Activated naive CD4-positive, alpha-beta T cell (primary cell): ENCODE measurements at places on chromosomes 5 and 9.

DNA sequence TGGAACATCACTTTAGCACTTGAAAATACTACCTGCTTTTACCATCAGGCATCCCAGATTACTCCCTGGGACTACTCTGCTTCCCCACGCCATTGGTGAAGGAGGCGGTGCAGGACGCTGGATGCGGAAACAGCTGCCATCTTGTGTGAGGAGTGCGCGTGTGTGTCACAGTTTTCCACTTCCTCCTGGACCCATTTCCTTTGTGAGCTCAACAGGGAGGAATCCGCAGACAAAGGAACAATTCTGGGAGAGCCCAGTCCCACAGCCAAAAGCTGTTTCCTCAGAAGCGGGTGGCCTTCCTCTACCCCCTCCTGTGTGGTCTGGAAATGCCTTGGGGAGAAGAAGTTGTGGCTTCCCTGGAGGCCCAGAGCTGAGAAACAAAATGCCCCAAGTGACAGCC is 16.8 kb downstream of the AFAP1L1 start:
- no peak for DNase-seq

- DNase-seq, result no peak
Measured at GRCh38 chr9:134224567-134225093, 60.3 kb upstream of the RNU6ATAC start.

GRCh38 chr9:129006328-129007034 is 21.6 kb downstream of the SH3GLB2 start:
- no peak for DNase-seq

GRCh38 chr5:169791251-169791650 is 154.2 kb downstream of the DOCK2 start:
- no peak for DNase-seq

DNA sequence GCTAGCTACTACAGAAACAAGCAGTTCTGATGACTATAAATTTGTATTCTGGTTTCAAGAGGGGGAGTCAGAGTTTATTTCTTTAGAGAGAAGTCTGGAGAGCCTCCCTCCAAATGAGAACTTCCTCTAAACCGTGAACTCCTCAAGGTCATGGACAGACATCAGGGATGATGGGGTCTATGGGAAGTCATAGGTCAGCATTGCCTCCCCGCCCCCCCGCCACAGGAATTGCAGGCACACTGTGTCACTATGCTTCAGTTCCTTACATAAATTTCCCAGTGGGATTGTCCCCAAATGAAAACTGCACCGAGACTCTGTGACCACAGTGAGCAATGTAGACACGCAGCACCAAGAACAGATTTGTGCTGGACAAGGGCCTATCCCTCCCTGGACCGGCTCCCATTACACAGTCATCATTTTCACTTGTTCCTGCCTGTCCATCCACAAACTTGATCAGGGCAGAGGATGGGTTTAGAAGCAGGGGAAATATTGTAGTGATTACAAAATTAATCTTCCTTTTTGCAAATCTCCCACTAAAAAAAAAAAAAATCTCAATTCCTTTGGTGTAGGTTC is 300.3 kb downstream of the EFNA5 start:
- no peak for DNase-seq

DNA sequence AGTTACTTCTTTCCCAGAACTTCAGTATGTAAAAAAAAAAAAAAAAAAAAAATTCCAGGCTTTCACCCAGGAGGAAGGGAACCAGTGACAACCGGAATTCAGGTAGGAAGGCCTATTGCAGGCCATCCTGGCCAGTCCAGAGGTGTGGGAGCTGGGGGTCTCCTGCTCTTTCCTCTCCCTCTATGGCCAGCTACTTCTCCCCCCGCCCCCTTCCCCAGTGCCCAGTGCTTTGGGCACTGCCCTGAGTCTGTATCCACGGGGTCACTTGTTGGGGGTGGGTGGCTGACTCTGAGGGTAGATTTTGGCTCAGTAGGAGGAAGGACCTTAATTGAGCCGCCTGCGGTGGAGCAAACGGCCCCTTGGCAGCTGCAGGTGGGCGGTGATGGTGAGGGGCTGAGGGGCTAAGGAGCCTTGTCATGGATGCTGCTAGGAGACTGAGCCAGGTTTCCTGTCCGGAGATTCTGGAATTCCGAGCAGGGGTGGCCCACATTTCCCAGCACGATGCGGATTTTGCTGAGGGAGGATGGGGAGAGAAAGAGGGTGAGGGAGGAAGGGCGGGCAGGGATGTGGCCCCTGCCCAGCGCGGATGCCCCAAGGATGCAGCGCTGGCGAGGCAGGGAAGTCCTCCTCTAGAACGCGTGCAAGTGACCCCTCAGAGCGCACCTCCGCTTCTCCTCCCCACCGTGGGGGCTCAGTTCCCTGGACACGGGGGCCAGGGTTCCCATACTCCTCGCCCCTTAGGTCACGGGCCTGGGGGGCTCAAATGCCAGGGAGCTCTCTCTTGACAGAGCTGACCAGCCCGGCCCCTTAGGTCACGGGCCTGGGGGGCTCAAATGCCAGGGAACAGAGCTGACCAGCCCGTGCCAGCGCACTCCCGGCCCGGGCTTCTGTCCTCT is 1.2 kb upstream of the PHF2 start:
- DNase-seq, result no peak

DNA sequence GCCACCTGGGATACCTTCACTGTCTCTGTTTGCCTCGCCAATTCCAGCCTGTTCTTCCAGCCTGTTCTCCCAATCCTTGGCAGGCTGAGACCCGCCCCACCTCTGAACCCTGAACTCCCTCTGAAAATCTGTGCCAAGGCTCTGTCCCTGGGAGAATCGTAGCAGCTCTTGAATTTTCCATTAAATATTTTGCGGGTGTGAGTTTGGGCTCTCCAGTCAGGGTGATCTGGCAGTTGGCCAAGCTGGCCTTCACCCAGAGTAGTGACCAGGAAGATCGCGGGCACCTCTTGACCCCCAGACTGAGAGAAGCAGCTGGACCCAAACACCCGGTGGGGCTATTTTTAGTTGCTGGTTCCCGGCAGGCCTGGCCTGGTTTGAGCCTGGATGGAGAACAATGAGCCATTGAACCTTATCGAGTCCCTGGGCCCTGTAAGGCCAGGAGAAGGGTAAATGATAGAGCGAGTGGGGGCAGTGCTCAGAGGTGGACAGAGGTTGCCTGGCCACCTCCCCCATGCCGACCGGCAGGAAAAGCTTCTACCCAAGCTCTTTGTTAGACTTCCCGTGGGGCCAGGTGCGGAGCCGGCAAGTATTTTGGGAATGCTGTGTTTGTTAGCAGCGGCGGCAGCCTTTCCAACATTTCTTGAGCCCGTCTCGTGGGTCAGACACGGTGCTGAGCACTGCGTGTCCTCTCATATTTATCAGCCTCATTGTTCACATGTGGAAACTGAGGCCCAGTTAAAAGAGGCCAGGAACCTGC is 146.2 kb downstream of the RGS3 start:
- DNase-seq, result no peak

GRCh38 chr9:81077572-81077971 is 611.8 kb downstream of the TLE1 start:
- DNase-seq, result no peak

GRCh38 chr5:141903261-141903660 is 20.4 kb upstream of the DELE1 start:
- no peak for DNase-seq

GRCh38 chr9:77756449-77756848 is 108.3 kb upstream of the GNA14 start:
- no peak for DNase-seq

DNA sequence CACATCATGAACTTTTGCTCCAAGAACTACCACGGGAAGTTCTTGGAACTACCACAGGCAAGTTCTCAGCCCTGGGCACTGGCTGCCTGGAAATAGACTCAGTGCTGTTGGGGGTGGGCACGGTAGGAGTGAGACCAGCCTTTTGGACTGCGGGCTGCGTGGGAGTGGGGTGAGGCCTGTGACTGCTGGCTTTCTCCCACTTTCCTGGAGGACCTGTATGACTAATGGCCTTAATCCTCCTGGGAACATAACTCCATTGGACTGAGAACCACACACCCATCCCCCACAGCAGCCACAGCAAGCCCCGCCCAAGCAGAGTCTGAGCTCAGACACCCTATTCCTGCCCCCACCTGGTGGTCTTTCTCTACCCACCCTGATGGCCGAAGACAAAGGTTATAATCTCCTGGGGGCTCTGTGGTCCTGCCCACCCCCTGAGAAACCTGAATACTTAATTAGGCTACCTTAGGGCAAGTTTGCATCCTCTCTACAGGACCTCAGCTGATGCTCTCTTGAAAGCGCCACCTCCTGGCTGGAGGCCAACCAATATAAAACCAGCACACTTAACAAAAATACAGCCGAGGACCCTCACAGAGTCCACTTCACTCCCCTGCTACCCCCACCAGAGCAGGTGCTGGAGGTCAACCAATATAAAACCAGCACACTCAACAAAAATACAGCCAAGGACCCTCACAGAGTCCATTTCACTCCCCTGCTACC is 112.6 kb downstream of the CACNA1B start:
- DNase-seq, result no peak

- no peak for DNase-seq
Measured at GRCh38 chr9:5264219-5264595, 33.0 kb downstream of the INSL4 start.

GRCh38 chr5:54848581-54848980 is 136.8 kb downstream of the ESM1 start:
- no peak for DNase-seq

GRCh38 chr9:123044586-123044985 is 11.1 kb downstream of the GPR21 start:
- DNase-seq, result no peak

GRCh38 chr5:94692581-94692980 is 74.1 kb downstream of the SLF1 start:
- no peak for DNase-seq

- DNase-seq, result no peak
Measured at GRCh38 chr9:38482918-38483592, 58.8 kb upstream of the IGFBPL1 start.

- DNase-seq, result no peak
Measured at GRCh38 chr5:139133282-139133681, 64.9 kb downstream of the SIL1 start.

GRCh38 chr5:55894135-55894534 is 43.0 kb downstream of the IL31RA start:
- DNase-seq, result no peak

GRCh38 chr5:152488869-152489268 is 83.8 kb upstream of the NMUR2 start:
- DNase-seq, result no peak

- DNase-seq, result no peak
Measured at GRCh38 chr9:137256856-137257255, 1.7 kb downstream of the NELFB start.

DNA sequence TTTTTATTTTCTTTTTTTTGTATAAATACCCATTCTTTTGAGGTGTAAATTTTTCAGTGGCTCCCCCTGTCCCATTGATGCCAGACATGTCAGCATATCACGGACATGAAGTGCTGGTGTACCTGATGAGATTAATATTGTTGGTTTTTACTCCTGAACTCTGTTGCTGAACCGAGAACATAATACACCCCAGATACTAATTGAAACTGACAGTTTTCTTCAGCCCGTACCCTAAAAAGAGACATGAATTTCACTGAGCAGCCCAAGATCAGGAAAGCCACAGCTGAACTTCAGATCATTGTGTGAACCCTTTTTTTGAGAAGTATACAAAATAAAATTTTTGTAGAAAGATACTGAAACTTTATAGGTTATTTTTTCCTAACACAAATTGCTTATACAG is 75.7 kb downstream of the PRDM9 start:
- DNase-seq, result no peak

- DNase-seq, result no peak
Measured at GRCh38 chr5:68518286-68518685, 302.7 kb downstream of the PIK3R1 start.

DNA sequence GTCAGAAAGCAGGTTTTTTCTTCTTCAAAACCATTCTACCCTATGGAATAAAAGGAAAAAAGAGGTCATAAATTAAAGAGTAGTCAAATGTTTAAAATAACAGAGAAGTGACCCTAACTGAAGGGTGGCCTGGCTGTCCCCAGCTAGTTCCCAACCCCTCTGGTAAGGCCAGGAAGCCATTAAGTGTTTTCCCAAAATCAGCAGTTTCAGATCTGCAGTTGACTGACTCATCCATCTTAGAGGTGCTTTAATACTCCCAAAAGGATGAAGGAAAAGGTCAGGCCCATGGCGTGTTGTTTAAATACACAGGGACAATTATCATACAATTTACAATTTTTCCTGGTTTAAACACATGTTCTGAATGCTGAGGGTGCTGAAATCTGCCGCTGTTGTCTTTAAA is 47.9 kb upstream of the TBC1D9B start:
- DNase-seq, result no peak

DNA sequence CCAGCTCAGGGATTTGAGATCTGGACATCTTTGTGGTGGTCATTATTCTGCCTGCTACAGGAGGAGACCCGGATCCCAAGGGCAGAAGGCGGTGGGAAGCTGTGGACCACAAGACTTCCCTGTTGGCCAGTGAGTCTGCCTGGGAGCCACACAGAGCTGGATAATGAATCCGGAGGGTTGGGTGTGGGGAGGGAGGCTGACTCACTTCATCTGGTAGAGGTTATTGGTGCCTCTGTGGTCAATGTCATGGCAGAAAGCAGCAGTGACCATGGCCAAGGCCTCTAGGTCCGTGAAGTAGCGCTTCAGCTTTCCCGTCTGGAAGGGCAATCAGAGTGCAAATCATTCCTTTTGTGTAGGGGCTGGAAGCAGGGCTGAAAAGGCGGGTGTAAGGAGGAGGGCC is 58.5 kb downstream of the PDE6A start:
- no peak for DNase-seq

GRCh38 chr9:95874989-95875304 is 544 bp upstream of the ERCC6L2 start:
- peak; percentile 33 for DNase-seq

GRCh38 chr5:140575309-140575708 is 10.7 kb downstream of the SLC35A4 start:
- DNase-seq, result no peak

DNA sequence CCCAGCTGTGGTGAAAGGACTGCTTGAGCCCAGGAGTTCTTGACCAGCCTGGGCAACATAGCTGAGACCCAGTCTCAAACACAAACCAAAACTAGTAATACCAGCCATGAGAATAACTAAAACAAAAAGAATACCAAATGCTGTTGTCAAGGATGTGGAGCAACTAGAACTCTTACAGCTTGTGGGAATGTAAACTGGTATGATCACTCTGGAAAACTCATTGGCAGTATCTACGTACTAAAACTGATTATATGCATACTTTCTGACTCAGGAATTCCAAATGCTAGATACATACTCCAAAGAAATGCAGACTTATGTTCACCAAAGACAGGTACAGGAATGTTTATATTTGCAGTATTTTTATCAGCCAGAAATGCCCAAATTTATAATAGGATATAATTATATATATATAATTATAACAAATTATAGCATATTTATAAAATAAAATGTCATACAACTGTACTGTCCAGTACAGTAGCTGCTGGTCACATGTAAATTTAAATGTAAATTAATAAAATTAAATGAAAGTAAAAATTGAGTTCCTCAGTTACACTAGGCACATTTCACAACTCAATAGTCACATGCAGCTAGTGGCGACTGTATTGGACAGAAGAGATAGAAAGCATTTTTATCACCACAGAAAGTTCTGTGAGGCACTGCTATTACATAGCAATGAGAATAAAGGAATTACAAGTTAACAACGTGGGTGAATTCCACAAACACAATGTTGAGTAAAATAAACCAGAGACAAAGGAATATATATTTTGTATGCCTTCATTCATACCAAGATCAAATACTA is 118.5 kb downstream of the GNAQ start:
- no peak for DNase-seq
